ENCODE measurements at places on chromosomes 12 and 14.

- no peak for DNase-seq
These were observed 58.0 kb downstream of the DIP2B start for GRCh38 chr12:50562520-50563433.

- DNase-seq = peak; percentile 48
These were observed at the start of gene MNAT1 for GRCh38 chr14:60734465-60735242. Gene MNAT1, plus strand, starts transcription at chr14:60734761. Its CDS starts 102 bp downstream, at chr14:60734863.

GRCh38 chr14:77467801-77468200 lies 9.9 kb downstream of the AHSA1 start:
- DNase-seq = no peak

GRCh38 chr12:54240971-54241588 lies 38.8 kb downstream of the CBX5 start:
- DNase-seq = no peak

DNA sequence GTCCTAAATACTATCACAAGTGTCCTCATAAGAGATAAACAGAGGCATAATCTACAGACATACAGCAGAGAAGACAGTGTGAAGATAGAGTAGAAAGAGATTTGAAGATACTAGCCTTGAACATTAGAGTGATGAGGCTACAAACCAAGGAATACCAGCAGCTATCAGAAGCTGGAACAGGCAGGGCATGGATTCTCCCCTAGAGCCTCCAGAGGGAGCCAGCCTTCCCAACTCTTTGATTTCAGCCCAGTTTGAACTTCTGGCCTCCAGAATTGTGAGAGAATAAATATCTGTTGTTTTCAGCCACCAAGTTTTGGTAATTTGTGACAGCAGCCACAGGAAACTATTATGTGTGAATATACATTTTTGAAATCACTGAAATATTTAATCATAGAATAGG lies 47.2 kb downstream of the CCDC91 start:
- no peak for DNase-seq

DNA sequence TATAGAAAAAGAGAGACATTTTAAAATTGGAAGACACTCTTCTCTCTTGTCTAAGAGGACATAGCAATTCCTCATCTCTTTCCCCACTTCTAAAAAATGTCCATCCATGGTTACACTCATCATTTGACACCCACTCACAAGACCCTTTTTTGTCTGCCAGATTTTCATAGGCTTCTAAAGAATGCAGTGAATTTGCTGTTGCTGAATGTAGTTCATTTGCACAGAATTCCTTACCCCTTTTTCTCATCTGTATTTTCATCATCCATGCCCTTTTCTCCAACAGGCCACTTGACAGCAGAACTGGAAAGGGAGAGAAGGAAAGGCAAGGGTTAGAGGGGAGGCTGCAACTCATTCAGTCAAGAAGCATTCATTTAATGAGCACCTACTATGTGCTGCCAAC lies 128.0 kb downstream of the NUAK1 start:
- no peak for DNase-seq

DNA sequence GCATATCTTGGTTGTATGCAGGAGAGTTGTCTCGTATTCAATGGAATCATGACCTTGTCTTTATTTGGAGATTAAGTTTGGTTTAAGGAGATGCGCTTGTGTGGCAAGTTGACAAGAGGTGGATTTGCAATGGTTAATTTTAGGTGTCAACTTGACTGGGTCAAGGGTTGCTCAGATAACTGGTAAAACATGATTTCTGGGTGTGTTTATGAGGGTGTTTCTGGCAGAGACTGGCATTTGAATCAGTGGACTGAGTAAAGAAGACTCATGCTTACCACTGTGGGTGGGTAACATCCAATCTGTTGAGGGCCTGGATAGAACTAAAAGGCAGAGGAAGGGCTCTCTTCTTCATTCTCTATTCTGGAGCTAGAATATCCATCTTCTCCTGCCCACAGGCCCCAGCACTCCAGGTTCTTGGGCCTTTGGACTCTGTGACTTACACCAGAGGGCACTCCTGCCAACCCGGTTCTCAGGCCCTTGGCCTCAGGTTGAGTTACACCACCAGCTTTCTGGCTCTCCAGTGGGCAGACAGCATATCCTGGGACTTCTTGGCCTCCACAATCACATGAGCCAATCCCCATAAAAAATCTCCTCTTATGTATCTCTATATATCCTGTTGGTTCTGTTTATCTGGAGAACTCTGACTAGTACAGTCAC lies 141.5 kb upstream of the ARID2 start:
- DNase-seq = no peak

DNA sequence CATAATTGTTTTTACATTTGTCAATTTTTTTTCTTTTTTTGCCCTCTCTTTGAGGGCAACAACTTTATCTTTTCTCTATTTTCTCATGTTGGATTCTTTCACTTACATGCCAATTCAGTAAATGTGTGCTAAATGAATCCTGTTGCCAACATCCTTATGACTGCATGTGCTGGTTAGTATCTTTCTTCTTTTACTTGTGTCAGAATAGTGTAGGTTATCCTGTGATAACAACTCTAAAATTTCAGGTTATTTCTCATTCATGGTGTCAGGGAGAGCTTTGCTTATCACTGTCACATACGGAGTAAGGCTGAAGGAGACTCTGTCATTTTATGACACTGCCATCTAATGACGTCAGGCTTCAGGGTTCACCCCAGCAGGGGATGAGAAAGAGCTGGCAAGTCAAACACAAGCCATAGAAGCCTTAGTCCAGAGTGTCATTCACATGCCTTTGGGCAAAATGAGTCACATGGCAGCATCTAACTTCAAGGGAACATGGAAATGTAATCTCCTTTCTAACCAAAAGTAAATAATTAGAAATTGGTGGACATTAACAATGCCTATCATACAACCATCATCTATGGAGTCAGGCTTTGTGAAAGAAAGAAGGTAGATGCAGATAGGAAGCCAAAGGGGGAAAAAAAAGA lies 242.5 kb upstream of the ATP2B1 start:
- peak; percentile 14 for DNase-seq

- DNase-seq = no peak
These were observed 7.4 kb upstream of the ATG101 start for GRCh38 chr12:52062167-52063081.

- no peak for DNase-seq
These were observed 49.7 kb downstream of the KIF26A start for GRCh38 chr14:104187931-104188726.

- no peak for DNase-seq
These were observed 45.3 kb upstream of the SINHCAF start for GRCh38 chr12:31371256-31371620.

GRCh38 chr14:60815371-60815770 lies 80.8 kb downstream of the MNAT1 start:
- peak; percentile 46 for DNase-seq

- no peak for DNase-seq
These were observed 92.0 kb downstream of the TTLL5 start for GRCh38 chr14:75752907-75753594.

- no peak for DNase-seq
These were observed 535.8 kb downstream of the FUT8 start for GRCh38 chr14:65948302-65948701.

DNA sequence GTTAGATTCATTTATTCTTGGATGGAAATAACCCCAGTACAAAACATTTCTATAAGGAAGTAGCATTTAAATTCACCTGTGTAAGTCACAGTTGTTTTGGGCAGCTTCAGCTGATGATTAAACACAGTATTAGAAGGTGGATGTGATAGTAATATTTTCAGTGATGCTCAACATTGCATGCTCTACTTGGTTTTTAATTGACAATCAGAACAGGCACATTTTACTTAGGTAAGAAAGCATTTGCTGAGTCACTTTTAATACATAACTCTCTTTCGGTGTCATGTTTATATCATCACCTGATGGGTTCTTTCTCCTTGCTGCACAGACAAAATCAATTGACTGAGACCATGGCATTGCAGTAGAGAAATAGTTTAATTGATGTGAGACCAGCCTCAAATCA lies 80.7 kb downstream of the CMAS start:
- DNase-seq = no peak

DNA sequence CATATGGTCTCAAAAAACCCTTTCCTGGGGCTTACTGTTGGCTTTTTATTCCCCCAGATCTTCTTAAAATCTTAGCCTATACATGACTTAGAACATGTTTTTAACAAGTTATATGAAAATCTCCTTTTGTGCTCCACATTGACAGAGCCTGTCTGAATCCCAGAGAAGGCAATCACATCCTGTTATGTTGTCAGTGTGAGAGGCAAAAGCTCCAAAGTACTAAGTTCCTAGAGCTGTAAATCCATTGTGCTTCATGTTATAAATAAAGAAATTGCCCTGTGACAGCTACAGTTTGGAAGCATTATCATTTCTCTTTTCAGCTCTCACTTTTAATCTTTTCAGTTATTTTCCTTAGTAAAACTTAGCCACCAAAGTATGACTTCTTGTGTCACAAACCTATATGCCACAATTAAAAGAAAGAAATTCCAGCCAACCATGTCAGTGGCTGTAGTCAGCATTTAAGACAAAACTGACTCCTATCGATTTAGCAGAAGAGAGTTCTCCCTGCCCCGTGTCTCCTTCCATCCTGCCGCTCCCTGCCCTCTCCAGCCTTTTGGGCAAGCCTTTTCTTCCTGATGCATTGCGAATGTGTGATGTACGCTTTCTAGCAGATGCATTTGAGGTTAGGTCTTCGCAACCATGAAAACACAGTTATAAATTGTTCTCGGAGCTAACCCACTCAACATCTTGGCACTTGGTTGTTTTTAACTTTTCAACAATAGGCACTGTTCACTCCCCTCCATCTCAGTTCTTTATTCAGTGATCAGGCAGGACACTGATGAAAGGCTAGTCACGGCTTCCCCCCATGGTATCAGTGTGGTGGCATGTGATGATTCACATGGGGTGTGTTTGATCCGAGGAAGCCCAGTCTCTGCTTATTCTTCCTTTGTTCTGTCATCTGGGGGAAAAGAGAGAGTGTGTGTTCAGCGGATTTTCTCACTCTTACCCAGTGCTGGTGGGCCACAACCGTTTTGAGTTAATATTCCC lies 143.5 kb downstream of the SSPN start:
- no peak for DNase-seq

DNA sequence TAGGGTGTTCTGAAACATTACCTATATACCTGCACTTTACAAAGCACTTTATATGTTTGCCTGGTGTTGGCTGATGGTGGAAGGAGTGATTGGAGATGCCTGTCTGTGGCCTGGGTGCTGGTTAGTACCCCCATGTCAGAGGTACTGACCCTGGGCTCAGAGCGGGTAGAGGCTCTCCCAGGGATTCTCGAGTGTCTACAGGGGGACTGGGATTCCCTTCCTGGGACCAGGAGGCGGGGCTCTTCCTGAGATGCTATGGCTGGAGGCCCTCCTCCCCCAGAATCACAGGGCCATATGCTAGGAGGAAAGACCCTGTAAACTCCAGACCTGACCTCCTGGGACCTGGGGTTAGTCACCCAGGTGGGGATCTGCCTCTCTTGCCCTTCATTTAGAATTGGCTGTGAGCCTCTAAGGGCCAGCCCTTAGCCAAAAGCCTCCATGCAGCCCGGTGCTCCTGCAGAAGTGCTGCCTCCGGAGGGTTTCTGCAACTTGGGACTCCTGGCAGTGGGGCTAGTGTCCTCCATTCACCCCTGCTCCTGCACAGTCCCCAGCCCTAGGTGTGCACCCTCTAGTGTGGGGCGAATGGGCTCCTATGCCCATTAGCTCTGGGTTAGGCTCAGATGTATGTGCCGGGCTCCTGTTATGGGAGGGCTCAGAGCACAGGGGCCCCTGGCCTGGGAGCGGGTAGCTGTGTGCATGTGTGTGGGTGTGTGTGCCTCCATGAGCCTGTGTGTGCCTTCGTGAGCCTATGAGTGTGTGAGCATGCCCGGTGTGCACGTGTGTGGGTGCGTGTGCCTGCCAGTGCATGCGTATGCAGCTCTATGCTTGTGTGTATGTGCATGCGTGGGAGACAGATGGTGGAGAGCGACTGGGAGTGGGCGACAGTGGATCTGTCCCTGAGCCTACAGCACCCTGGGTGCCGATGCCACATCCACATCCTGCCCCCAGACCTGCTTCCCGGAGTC lies 36.6 kb downstream of the RTL1 start:
- no peak for DNase-seq

DNA sequence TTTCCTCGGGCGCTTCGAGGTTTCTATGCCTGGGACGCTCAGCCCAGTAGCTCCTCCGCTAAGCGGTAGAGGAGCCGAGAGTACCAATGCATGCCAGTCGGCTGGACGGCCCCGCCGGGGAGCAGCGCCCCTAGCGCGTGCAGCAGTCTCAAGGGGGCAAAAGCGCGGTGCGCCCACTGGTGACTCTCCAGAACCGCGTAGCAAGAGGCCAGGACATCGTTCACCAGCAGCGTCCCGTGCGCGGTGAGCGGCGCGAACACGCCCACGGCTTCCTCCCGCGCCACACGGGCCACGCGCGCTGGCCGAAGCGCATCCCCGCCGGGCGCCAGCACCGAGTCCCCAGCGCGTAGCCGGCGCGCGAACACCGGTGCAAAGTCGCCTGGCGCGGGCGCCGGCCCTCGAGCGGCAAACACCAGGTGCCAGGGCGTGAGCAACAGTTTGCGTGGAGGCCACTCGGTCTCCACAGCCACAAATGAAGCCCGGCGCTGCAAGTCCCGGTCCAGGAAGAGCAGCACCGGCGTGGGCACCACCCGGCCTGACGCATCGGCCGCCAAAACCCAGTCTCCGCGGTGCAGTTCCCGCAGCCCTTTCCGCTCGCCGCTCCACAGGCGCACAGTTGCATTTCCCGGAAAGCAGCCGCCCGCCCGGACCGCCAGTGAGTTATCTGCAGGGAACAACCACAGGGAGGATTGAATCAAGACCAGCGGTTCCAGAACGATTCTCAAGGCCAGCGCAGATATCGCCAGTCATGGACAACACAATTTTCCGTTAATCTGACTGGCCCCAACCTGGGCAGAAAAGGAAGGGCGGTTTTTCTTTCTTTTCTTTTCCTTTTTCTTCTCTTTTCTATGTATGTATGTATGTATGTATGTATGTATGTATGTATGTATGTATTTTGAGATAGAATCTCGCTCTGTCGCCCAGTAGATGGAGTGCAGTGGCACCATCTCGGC lies 4.5 kb downstream of the DHH start:
- peak; percentile 61 for DNase-seq

DNA sequence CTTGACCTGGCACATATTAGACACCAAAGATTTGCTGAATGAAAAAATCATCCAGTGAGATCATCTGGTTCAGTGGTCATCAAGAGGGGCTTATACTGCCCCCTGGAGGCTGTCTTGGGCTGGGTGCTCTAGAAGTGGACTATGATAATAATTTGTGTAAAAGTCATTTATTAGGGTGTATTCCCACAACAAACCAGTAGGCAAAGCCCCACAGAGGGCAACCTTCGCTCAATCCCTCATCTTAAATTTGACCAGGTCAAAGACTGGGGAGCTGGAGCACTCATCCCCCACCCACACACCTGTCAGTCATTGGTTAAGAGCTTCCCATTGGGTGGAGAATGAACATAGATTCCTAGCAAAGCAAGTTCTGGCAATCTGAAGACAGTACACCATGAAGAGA lies 20.0 kb upstream of the FICD start:
- peak; percentile 62 for DNase-seq

- DNase-seq = no peak
These were observed 11.3 kb downstream of the ARL6IP4 start for GRCh38 chr12:122991623-122992275.

DNA sequence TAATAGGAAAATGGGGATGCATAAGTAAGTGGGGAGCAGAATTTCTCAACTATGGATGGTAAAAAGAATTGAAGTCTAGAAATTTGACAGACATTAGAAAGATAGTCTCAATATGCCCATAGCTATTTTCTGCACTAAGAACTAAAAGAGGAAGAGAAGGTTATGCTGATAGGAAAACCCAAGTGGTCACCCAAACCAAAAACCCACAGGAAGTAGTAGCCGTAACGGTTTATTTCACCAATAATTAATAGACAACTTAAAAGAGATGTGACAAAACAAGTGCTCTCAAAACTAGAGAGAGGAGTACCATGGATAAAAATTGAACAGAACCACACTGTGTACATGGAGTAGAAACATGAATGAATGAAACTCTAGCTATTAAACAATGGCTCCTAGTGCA lies 295.4 kb downstream of the FSCB start:
- DNase-seq = no peak
